Neural progenitor cell (in vitro differentiated cells): ENCODE measurements at places on chromosomes 12 and 14. TPM values are rescaled to one million over a fixed set of nuclear protein-coding genes. Genes with fewer than 3 reads are reported as not detected.
A peak's percentile ranks its signal among the peaks of the same experiment; 100 is the strongest.

Gene KRT80
- 0.12 TPM in 1 of 2 replicates, not detected in the other for total RNA-seq

GRCh38 chr12:95681210-95681765 is 109.3 kb downstream of the NTN4 start:
- H3K27ac ChIP-seq, result no peak overlapping the region
- H3K4me3 ChIP-seq, result no peak overlapping the region
- H3K4me1 ChIP-seq, result no peaks in the 10 kb centered on the region
- H3K27me3 ChIP-seq, result no peaks in the 10 kb centered on the region
- H3K36me3 ChIP-seq, result no peaks in the 10 kb centered on the region
- no peak for DNase-seq

DNA sequence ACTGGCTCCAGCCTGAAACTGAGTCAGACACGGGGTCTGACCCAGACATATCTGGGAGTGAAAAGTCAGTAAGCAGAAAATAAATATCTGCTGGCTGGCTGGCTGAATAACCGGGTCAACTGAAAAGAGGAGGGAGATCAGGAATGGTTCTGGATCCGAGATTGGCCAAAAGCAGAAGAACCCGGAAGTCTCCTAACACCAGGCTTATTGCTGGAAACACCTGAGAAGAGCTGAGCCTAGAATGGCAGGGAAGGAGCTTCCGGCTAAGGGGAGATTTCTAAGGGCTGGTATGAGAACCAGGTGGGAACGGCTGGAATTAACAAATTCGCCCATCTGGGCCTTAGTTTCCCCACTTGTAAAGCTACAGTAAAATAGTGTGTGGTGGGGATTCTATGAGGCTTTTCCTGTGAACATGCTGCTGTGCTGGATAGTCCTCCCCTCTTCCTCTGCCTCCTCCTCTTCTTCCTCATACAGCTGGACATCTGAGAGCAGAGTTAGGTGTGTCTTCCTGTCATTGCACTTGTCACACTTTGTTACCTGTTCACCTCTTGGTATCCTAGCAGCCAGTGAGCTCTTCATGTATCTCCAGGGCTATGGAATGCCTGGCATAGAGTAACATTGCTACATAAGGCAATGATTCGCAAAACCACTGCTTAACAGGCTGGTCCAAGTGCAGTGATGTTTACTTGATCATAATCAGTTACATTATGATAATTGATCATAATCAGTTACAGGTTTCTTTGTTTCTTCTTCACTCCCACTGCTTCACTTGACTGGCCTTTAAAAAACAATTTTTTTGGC is 2.0 kb upstream of the SHMT2 start:
- H3K27ac ChIP-seq, result no peak overlapping the region
- no peaks in the 10 kb centered on the region for H3K36me3 ChIP-seq
- H3K4me3 ChIP-seq, result peak overlapping the region; percentile 43
- no peak for DNase-seq
- peaks cover 68% of the 10 kb centered on the region for H3K27me3 ChIP-seq
- H3K4me1 ChIP-seq, result peaks cover 24% of the 10 kb centered on the region

Gene DPPA3
- total RNA-seq, result 0.13 and 0.25 TPM in 2 replicates

DNA sequence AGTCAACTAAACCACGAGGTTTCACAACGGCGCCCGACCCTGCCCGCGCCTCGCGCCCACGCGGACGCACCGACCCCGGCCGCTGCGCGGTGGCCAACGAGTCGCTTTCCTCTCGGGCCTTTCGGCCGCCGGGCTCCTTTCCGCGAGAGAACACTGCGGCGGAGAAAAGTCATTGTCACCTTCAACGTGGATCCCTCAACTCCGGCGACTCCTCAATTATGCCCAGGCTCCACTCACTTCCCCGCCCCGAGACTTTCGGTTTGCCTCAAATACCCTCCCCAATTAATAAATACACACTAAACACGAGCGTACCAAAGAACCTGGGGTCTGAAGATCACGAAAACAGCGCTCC is 450 bp downstream of the SINHCAF start:
- no peaks in the 10 kb centered on the region for H3K36me3 ChIP-seq
- H3K27ac ChIP-seq, result peak overlapping the region; percentile 93
- H3K4me1 ChIP-seq, result peaks cover 35% of the 10 kb centered on the region
- no peaks in the 10 kb centered on the region for H3K27me3 ChIP-seq
- H3K4me3 ChIP-seq, result peak overlapping the region; percentile 85

DNA sequence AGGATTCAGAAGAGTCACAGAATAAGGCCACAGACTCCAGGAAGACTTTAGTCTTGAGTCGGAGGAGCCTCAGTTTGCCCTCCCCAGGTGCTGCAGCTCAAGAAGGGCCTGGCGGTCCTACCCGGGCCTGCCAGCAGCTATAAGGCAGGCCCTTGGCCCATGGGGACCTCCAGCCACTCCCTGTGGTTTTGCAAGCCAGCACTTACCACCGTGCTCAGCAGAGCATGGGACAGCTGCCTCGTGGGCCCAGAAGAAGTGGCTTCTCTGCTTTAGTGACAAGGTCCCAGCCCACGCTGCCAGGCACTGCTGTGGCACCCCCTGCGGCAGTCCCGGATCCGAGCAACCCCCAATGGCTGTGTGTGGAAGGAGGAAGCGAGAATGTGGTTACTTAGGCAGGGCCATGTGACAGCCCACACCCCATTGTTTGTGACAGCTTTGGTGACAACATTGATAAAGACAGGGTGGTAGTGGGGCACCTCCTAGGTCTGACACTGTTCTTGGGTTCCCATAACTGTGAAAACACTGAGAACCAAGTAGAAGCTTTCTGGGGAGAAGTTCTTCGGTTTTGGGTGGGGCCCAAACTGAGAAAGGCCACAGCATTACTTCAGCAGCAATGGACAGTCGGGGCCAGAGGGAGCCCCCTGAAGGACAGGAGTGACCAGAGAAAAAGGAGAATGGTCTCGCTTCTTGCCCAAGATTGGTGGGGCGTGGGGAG is at the start of gene SELPLG:
SELPLG (minus strand) TSS at position 361 of the 715 bp plus-strand sequence. CDS start 9,587 bp downstream, outside the sequence.
- H3K27me3 ChIP-seq, result no peaks in the 10 kb centered on the region
- no peaks in the 10 kb centered on the region for H3K36me3 ChIP-seq
- no peak within 1 kb of the TSS for H3K4me3 ChIP-seq

DNA sequence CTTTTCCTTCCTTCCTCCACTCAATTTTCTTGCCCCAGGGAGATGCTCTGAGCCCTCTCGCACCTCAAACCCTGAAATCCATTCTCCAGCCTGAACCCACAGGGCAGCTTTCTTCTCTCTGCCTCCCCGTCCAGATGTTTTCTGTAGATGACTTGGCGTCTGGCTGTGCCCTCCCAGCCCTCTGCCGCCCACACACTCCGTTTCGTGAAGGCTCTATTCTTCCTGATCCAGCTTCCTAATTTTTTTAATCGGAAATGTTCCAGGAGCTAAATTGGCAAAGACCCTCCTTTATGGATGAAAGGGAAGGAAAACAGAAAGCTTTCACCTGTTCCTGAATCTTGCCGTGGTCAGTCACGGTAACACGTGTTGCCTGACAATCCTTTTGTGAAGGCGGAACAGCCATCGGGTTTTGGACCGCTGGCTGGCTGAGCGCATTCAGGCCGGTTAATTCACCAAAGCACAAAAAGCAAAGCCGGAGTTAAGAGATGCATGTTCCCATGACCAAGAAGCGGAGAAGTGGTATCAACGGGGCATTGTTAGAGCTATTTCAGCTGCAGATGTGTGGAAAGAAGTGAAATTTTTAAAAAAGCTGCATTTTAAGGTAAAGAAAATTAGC is 70.2 kb upstream of the FBRSL1 start:
- peaks cover 43% of the 10 kb centered on the region for H3K4me1 ChIP-seq
- H3K27ac ChIP-seq, result no peak overlapping the region
- no peaks in the 10 kb centered on the region for H3K36me3 ChIP-seq
- no peak overlapping the region for H3K4me3 ChIP-seq

Gene CSRP2
- total RNA-seq, result 353 and 405 TPM in 2 replicates

Gene LBHD2
- total RNA-seq, result not detected in 2 replicates

Gene AQP2
- total RNA-seq, result not detected in 2 replicates

Gene TRIM9
- 1.3 and 2.3 TPM in 2 replicates for total RNA-seq

Gene NEMP1
- 55.3 and 72.0 TPM in 2 replicates for total RNA-seq

DNA sequence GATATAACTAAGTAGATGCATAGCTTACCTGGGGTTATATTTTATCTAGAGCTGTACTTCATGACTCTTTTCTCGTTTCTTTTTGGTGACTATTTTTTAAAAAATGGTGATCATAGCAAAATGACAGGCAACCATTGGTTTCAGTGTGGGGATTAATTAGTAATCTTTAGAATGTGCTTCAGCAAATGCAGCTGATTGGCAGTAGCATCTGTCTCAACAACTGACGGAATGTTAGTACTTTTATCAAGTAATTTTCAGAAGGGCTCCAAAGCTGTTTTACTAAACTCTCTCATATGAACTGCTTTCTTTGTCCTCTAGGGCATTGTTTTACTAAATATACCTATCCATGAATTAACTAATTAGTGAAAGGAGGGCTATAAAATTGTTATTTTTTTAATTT is 117.6 kb downstream of the TRMT5 start:
- no peak overlapping the region for H3K27ac ChIP-seq
- no peak overlapping the region for H3K4me3 ChIP-seq
- no peaks in the 10 kb centered on the region for H3K27me3 ChIP-seq
- H3K4me1 ChIP-seq, result no peaks in the 10 kb centered on the region

Gene RPS6KL1
- 6.4 and 15.1 TPM in 2 replicates for total RNA-seq

GRCh38 chr14:101507836-101508150 is 53.5 kb upstream of the DIO3 start:
- H3K4me1 ChIP-seq, result no peaks in the 10 kb centered on the region
- H3K36me3 ChIP-seq, result no peaks in the 10 kb centered on the region
- no peaks in the 10 kb centered on the region for H3K27me3 ChIP-seq
- H3K4me3 ChIP-seq, result no peak overlapping the region

DNA sequence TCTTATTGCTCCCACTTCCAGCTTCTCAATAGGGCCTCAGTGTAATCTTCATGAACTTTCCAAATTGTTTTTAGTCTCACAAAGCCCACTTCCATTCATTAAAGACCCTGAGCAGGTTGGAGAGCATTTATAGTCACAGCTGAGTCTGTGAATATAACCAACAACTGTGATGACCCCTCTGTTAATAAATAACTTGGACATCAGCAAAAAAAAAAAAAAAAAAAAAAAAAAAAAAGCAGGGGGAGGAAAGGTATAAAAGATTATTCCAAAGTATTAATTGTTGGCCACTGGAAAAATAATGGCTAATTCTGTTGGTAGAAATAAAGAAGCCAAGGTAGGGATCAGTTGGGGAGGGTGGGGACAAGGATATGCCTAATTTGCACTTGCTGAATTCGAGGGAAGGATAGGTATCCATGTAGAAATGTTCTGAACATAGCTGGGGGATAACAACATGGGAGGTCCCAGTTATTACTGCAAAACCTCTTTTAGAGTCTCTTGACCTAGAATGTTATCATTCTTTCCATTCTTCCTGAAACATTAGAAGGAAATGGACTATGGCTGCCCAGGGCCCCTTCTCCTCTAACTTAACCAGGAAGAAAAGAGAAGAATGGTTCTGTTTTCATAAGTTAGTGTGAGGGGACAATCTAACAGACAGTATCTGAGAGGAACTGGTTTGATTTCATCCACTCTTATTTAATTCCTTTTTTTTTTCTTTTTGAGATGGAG is 56.5 kb downstream of the SAMD4A start:
- H3K27ac ChIP-seq, result no peak overlapping the region
- no peak overlapping the region for H3K4me3 ChIP-seq
- H3K36me3 ChIP-seq, result no peaks in the 10 kb centered on the region
- no peaks in the 10 kb centered on the region for H3K27me3 ChIP-seq
- no peak for DNase-seq

GRCh38 chr12:124452576-124453331 is 114.7 kb downstream of the NCOR2 start:
- peak; percentile 25 for DNase-seq
- no peak overlapping the region for H3K27ac ChIP-seq
- no peaks in the 10 kb centered on the region for H3K27me3 ChIP-seq
- no peak overlapping the region for H3K4me3 ChIP-seq
- H3K36me3 ChIP-seq, result no peaks in the 10 kb centered on the region

- no peaks in the 10 kb centered on the region for H3K27me3 ChIP-seq
- no peak overlapping the region for H3K27ac ChIP-seq
- no peaks in the 10 kb centered on the region for H3K4me1 ChIP-seq
Measured at GRCh38 chr12:116325336-116325664, 47.8 kb upstream of the MED13L start.

DNA sequence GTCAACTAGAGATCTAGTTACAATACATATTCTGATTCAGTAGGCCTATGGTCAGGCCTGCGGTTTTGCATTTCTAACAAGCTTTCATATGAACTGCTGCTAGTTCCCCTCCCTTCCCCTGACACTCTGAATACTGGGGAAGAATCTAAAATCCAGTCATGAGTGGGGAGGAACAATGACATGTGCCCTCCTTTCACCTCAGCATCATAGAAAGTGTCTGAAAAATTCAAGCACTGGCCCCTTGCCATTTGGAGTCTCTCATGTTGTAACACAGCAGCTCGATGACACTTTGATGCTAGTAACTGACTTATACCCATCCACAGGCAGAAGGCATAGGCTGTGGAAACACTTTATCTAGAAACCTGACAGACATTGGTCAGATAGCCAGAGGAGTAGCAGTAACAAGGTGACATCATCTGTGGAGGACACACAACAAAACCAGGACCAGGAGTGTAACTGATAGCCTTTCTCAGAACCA is 161.9 kb upstream of the RASSF8 start:
- no peak for DNase-seq
- no peaks in the 10 kb centered on the region for H3K36me3 ChIP-seq
- H3K4me1 ChIP-seq, result no peaks in the 10 kb centered on the region
- H3K4me3 ChIP-seq, result no peak overlapping the region
- H3K27me3 ChIP-seq, result no peaks in the 10 kb centered on the region
- H3K27ac ChIP-seq, result no peak overlapping the region

GRCh38 chr12:57416039-57416996 is 14.5 kb downstream of the R3HDM2 start:
- H3K4me3 ChIP-seq, result no peak overlapping the region
- peaks cover 7% of the 10 kb centered on the region for H3K4me1 ChIP-seq
- H3K36me3 ChIP-seq, result no peaks in the 10 kb centered on the region

GRCh38 chr12:118052324-118053070 is 8.5 kb downstream of the WSB2 start:
- no peaks in the 10 kb centered on the region for H3K4me1 ChIP-seq
- H3K36me3 ChIP-seq, result peaks cover 4% of the 10 kb centered on the region
- no peak for DNase-seq
- no peaks in the 10 kb centered on the region for H3K27me3 ChIP-seq
- H3K4me3 ChIP-seq, result no peak overlapping the region
